ENCODE measurements at places on chromosomes 13 and 19. TPM values are rescaled to one million over a fixed set of nuclear protein-coding genes. Genes with fewer than 3 reads are reported as not detected.

Gene KIR2DL4
- total RNA-seq = not detected

Gene NLRP5
- not detected for total RNA-seq

Gene GET3
- 44.2 TPM for total RNA-seq

GRCh38 chr13:28136916-28137315 is 1.4 kb upstream of the PAN3 start:
- DNase-seq = no peak
- H3K27ac ChIP-seq = peak overlapping the region; percentile 55
- peaks cover 28% of the 10 kb centered on the region for H3K4me1 ChIP-seq
- H3K4me3 ChIP-seq = peak overlapping the region; percentile 80

GRCh38 chr13:46926916-46927590 is 30.2 kb upstream of the HTR2A start:
- H3K4me1 ChIP-seq = no peaks in the 10 kb centered on the region
- no peaks in the 10 kb centered on the region for H3K27me3 ChIP-seq
- no peak overlapping the region for H3K27ac ChIP-seq
- no peaks in the 10 kb centered on the region for H3K36me3 ChIP-seq
- no peak for DNase-seq
- no peak overlapping the region for H3K4me3 ChIP-seq

DNA sequence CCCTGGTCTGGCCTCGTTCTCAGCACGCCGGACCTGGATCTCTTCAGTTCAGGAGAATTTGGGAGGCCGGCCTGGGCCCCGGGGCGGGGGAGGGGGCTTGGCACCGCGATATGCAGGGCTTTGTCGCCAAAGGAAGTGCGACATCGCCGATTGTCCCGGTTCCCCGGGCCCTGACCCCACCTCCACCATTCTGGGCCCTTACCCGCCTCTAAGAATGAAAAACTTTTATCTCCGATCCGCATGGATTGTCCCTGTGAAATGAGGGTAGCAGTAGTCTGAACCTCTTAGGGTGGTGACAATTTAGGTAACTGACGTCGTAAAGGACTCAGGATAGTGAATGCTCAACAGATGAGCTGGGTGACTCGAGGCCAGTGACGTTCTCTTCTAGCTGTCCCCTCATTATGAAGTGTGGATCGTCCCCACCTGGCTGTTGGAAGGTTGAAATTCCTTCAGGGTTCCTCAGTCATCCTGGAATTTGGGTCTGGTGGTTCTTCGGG is 650 bp downstream of the DDA1 start:
- no peaks in the 10 kb centered on the region for H3K27me3 ChIP-seq
- peaks cover 48% of the 10 kb centered on the region for H3K4me1 ChIP-seq
- peak overlapping the region; percentile 90 for H3K27ac ChIP-seq
- peaks cover 2% of the 10 kb centered on the region for H3K36me3 ChIP-seq
- H3K4me3 ChIP-seq = peak overlapping the region; percentile 85
- no peak for DNase-seq

- H3K4me1 ChIP-seq = peaks cover 5% of the 10 kb centered on the region
- no peaks in the 10 kb centered on the region for H3K27me3 ChIP-seq
- no peak for DNase-seq
- no peaks in the 10 kb centered on the region for H3K36me3 ChIP-seq
- H3K27ac ChIP-seq = no peak overlapping the region
These were observed 80.2 kb downstream of the IRS2 start for GRCh38 chr13:109706015-109706715.

GRCh38 chr19:53908935-53909415 is at the start of gene CACNG7:
TSS of gene CACNG7 (plus strand) at chr19:53909278. CDS start at chr19:53912832, 3,554 bp downstream.
- peaks cover 5% of the 10 kb centered on the region for H3K36me3 ChIP-seq
- peaks cover 20% of the 10 kb centered on the region for H3K4me1 ChIP-seq
- H3K4me3 ChIP-seq = peak within 1 kb of the TSS; percentile 49
- peaks cover 72% of the 10 kb centered on the region for H3K27me3 ChIP-seq
- DNase-seq = no peak
- H3K27ac ChIP-seq = no peak within 1 kb of the TSS

- H3K27me3 ChIP-seq = no peaks in the 10 kb centered on the region
- H3K27ac ChIP-seq = no peak overlapping the region
- no peak for DNase-seq
- H3K36me3 ChIP-seq = no peaks in the 10 kb centered on the region
- H3K4me3 ChIP-seq = no peak overlapping the region
These were observed 164.6 kb downstream of the TNFSF13B start for GRCh38 chr13:108433976-108434755.

DNA sequence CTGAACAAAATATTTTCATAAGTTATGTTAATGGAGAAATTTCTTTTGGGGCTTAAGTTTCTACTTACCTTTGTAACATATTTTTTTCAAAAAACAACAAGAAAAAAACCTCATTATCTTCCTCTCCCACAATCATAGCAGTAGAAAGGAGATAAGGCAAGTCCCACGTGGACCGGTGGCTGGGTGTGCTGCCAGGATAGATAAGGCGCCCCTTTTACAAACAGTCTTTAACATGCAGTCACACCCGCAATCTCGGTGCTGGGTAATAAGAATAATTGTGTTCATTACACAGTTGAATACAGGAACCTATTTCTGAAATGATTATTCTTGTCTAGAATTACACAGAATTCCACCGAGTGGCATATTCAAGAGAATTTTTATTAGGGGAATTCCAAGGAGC is 1202.3 kb downstream of the UQCRFS1 start:
- peak overlapping the region; percentile 97 for H3K27ac ChIP-seq
- no peak for DNase-seq
- no peaks in the 10 kb centered on the region for H3K36me3 ChIP-seq
- H3K27me3 ChIP-seq = no peaks in the 10 kb centered on the region

DNA sequence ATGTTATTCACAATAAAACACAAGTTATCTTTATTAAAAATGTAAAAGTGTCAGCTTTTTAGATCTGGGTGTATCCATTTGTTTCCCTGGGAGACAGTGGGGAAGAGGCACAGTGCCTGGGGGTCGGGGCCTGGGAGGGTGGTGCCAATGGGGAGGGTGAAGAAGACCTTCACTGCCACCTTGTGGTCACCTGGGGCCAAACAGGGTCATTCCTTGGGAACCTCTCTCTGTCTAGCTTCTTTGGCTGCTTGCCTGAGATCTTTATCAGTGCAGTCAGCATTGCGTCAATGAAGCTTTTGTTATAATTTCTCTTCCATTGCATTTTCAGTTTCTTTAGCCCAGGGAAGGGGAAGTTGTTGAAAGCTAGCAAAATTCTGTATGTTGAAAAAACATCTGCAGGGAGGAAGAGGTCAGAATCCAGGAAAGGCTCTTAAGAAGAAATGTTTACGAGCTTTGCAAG is 39.1 kb downstream of the PCDH8 start:
- DNase-seq = no peak
- H3K4me1 ChIP-seq = no peaks in the 10 kb centered on the region
- no peak overlapping the region for H3K4me3 ChIP-seq
- H3K36me3 ChIP-seq = no peaks in the 10 kb centered on the region

DNA sequence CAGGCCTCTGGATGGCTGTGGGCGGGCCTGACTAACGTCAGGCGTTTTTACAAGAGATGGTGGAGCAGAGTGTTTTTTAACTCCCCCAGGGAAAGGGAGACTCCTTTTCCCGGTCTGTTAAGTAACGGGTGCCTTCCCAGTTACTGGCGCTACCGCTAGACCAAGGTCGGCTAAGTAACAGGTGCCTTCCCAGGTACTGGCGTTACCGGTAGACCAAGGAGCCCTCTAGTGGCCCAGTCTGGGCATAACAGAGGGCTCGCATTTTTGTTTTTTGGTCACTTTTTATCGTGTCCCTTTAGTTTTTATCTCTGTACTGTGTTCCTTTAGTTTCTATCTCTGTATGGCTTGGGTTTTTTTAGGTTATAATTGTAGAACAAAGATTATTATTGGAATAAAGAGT is 10.0 kb downstream of the ZNF383 start:
- DNase-seq = no peak
- H3K4me3 ChIP-seq = no peak overlapping the region
- no peaks in the 10 kb centered on the region for H3K4me1 ChIP-seq
- H3K27ac ChIP-seq = no peak overlapping the region

- peaks cover 3% of the 10 kb centered on the region for H3K36me3 ChIP-seq
- H3K4me3 ChIP-seq = peak overlapping the region; percentile 78
- no peak overlapping the region for H3K27ac ChIP-seq
- H3K4me1 ChIP-seq = peaks cover 32% of the 10 kb centered on the region
These were observed 144.5 kb upstream of the ZNF536 start for GRCh38 chr19:30227661-30228112.

DNA sequence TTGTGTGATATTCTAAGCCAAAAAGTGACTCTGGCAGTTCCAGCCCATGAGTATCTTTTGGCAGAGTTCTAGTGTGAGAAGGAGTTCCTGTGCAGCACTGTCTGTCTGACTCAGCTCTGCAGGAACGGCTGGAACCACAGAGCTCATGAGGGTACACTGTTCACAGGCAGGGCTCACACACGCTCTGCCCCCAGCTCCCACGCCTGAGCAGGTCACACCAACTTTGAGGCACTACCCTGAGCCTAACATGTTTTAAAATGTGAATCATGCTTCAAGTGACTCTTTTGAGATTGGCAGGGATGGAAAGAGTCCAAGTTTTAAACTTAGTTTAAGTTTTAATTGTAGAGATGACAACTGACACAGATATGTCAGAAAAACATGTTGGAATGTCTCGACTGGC is 1203.3 kb downstream of the UQCRFS1 start:
- H3K4me3 ChIP-seq = no peak overlapping the region
- H3K36me3 ChIP-seq = no peaks in the 10 kb centered on the region
- no peak for DNase-seq
- peaks cover 32% of the 10 kb centered on the region for H3K4me1 ChIP-seq

GRCh38 chr13:30985637-30986205 is 53.3 kb downstream of the TEX26 start:
- H3K27ac ChIP-seq = no peak overlapping the region
- peaks cover 14% of the 10 kb centered on the region for H3K4me1 ChIP-seq
- no peaks in the 10 kb centered on the region for H3K36me3 ChIP-seq
- no peak overlapping the region for H3K4me3 ChIP-seq
- DNase-seq = no peak
- no peaks in the 10 kb centered on the region for H3K27me3 ChIP-seq

GRCh38 chr19:39845933-39846677 is at the start of gene FBL:
TSS of gene FBL (minus strand) at chr19:39846379. CDS start at chr19:39846300, 79 bp downstream.
- peak within 1 kb of the TSS; percentile 95 for H3K4me3 ChIP-seq
- peaks cover 53% of the 10 kb centered on the region for H3K4me1 ChIP-seq
- H3K36me3 ChIP-seq = peaks cover 1% of the 10 kb centered on the region
- DNase-seq = peak; percentile 98

GRCh38 chr13:41325752-41326151 is 14.7 kb downstream of the NAA16 start:
- H3K27me3 ChIP-seq = no peaks in the 10 kb centered on the region
- H3K4me3 ChIP-seq = no peak overlapping the region
- H3K36me3 ChIP-seq = peaks cover 14% of the 10 kb centered on the region

DNA sequence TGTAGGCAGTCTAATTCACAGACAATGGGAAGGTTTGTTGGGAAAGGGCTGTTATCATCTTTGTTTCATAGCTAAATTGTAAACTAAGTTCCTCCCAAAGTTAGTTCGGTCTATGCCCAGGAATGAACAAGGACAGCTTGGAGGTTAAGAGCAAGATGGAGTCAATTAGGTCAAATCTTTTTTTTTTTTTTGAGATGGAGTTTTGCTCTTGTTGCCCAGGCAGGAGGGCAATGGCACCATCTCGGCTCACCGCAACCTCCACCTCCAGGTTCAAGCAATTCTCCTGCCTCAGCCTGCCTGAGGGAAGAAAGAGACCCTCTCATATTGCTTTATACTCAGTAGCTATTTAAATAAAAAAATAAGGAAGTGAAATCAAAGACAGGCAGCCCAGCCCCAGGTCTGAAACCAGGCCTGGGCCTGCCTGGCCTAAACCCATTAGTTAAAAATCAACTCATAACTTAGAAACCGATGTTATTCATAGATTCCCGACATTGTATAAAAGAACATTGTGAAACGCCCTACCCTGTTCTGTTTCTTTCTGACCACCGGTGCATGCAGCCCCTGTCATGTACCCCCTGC is 297.4 kb upstream of the SGCG start:
- H3K27ac ChIP-seq = peak overlapping the region; percentile 83
- H3K36me3 ChIP-seq = no peaks in the 10 kb centered on the region
- peak overlapping the region; percentile 62 for H3K4me3 ChIP-seq
- peaks cover 17% of the 10 kb centered on the region for H3K4me1 ChIP-seq

- peak overlapping the region; percentile 27 for H3K27ac ChIP-seq
- H3K27me3 ChIP-seq = no peaks in the 10 kb centered on the region
- H3K36me3 ChIP-seq = peaks cover 2% of the 10 kb centered on the region
- H3K4me1 ChIP-seq = peaks cover 9% of the 10 kb centered on the region
- no peak overlapping the region for H3K4me3 ChIP-seq
- DNase-seq = no peak
These were observed 4.5 kb downstream of the FAM174C start for GRCh38 chr19:1279782-1280341.

Measured in chondrocyte (in vitro differentiated cells).